Hematopoietic multipotent progenitor cell treated with erythropoietin and hydrocortisone succinate and interleukin-3 and kit ligand, for 15 days (in vitro differentiated cells): ENCODE measurements at places on chromosomes 11 and 22.

DNA sequence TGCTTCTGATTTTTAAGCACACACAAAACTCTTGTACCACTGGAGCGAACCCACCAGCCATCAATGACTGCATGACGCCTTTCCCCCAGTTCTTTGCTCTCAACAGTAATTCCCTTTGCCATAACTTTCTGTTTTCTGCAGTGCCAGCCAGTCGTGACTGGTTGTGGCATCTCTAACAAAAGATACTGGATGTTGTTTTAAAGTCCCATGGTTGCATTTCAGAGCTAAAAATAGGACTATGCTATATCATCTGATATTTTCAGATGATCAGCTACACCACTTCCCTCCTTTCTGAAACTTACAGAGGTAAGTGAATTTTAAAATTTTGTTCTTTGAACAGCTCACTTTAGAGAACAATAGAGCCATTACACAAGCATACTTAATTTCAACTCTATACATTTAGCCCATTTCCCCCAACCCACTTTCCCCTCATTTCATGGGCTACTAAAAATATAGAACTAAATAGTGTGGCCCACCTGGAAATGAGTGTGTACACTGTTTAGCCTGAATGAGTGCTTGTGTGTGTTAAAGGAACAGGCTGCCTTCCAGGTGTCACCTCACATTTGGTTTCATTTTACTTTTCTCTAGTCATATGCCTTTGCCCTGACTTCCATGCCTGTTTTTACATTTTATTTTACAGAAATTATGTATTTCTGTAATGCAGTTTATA is 136.9 kb upstream of the ZC3H12C start:
- DNase-seq, result no peak

- no peak for DNase-seq
Observed at GRCh38 chr11:73298233-73298632, 9.8 kb upstream of the ARHGEF17 start.

GRCh38 chr11:67356387-67356863 is 3.1 kb upstream of the POLD4 start:
- no peak for DNase-seq

DNA sequence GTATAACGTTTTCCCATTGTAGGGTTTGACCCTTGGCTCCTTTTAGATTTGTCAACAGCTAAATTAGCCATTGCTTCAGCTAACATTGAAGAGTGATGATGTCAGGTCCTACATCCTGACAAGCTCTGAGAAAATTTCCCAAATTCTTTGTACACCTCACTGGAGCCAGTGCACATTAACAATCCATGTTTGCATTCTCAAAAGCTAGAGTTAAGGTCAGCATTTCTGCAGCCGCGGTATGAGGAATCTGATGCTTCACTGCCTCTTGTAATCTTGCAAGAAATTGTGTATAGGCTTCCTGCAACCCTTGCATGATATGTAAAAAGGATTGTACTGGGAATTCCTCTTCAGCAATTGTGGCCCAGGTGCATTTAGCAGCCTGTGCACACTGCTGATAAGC is 33.1 kb upstream of the NCAM1 start:
- no peak for DNase-seq

DNA sequence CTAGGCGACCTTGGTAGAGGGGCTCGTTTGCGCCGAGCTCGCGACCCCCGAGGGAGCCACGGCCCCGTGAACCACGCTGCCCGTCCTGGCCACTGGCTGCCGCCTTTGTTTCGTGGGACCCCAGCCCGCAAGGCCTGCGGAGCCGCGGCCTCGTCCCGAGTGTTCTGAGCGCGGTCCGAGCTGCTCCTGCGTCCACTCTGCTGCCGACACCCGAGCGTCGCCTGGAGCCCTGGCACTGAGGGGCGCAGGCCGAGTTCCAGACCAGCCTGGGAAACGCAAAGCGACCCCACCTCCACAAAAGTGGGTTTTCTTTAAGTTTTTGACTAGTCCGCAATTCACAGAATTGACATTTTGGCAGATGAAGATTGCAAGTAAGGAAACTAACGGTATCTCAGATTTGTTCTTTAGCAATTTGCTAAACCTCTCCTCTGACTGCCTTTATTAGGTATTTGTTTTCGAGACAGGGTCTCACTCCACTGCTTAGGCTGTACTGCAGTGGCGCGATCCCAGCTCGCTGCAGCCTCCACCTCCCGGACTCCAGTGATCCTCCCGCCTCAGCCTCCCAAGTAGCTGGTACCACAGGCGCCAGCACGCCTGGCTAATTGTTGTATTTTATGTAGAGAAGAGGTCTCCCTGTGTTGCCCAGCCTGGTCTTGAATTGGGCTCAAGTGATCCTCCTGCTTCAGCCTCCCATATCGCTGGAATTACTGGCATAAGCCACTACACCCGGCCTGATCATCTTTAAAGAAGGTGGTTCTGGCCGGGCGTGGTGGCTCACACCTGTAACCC is 879 bp upstream of the RNH1 start:
- DNase-seq, result no peak

DNA sequence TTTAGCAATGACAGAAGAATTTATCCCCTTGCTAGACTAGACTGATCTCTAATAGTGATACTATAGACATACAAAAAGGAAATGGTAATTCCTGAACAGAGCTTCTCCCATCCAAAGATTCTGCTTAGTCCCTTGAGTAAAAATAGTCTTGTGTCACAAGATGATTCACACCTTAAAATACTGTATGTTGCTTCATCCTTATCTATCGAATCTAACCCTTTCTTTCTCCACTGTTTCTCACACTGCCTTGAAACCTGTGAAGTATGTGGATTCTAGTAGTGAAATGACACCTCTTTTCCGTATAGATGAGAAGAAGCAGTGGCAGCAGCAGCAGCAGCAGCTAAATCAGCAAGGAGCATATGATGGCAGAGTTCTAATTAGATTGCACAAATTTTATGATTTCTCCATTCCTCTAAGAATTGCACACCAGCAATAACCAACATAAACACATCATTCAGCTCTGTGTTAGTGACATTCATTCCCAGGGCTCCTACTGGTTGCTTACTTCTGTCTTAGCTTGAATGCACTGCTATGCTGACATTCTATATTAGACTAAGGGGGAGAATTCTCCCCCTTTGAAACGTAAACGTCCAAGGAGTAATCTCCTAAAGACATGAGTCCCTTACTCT is 14.6 kb downstream of the KCNA4 start:
- DNase-seq, result no peak
